Activated naive CD4-positive, alpha-beta T cell (primary cell): ENCODE measurements at places on chromosomes 7 and 10.

GRCh38 chr10:14173706-14174594 is 156.8 kb downstream of the FRMD4A start:
- DNase-seq = no peak

DNA sequence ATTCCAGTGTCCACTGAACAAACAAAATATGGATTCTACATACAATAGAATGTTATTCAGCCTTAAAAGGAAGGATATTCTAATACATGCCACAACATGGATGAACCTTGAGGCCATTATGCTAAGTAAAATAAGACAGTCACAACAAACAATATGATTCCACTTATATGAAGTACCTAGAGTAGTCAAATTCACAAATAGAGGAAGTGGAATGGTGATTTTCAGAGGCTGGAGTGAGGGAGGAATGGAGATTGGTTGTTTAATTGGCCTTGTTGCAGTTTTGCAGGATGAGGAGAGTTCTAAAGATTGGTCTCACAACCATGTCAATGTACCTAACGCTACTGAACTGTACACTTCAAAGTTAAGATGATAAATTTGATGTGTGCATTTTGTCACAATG is 119.6 kb downstream of the CHN2 start:
- DNase-seq = no peak

GRCh38 chr10:130177250-130177649 is 41.1 kb downstream of the GLRX3 start:
- DNase-seq = no peak

DNA sequence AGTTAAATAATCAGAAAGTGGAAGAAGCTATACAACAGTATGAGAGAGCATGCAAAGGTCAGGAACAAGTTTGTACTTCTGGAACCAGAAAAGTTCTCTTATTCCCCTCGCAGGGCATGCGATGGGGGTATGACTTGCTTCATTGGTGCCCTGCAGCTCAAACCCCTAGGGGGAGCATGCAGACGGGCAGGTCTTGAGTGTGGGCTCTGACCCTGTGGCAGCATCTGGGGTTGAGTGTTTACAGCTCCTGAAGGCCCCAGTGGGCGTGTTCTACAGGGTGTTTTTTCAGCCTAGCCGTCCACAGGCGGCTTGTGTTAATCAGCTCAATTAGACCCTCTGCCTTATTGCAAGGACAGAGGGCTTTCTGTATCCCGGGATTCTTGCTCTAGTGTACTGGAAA is 44.5 kb downstream of the KIF20B start:
- no peak for DNase-seq

DNA sequence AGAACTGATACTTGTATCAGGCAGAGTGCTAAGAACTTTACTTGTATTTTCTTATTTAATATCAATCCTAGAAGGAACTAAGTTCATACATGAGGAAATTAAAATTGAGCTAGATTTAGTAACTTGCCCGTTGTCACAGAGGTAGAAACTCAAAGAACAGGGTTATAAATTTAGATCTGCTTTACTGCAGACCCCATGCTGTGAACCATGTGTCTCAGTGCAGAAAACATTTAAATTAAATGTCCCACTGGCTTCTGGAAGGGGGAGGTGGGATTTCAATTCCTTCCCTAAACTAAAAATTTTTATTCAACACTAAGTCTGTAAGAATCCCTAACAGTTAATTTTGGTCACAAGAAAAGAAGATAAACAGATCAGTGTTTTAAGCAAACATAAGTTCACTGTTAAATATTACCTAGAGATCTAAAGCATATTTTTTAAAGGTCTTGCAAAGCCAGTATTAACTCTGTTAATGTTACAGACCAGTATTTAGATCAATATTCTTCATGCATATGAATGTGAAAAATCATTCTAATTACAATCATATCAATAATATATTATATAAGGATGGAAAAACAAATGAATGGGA is 23.1 kb downstream of the WASL start:
- no peak for DNase-seq

DNA sequence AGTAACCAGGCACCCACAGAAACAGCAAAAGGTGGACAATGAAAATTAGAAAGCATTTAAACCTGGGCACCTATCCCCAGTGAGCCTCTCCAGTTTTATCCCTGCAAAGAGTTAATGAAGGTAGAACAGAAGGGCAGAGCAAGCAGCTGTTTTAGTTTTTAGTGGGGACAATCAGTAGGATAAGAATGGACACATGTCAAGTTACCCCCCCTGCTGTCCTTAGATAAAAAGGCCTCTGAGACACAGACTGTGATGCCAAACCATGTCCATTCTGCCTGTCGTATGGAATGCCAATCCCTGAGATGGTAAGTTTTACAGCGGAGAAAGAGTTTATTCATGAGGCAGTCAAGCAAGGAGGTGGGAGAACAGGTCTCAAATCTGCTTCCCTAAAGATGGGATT is 162.6 kb upstream of the AGR3 start:
- DNase-seq = no peak
